C1 segment of cervical spinal cord (tissue), 14 donors: ENCODE measurements at places on chromosomes 6 and 20.
A peak's percentile ranks its signal among the peaks of the same experiment; 100 is the strongest.

- DNase-seq = no peak
Observed at GRCh38 chr6:68159433-68159832, 475.6 kb upstream of the ADGRB3 start.

DNA sequence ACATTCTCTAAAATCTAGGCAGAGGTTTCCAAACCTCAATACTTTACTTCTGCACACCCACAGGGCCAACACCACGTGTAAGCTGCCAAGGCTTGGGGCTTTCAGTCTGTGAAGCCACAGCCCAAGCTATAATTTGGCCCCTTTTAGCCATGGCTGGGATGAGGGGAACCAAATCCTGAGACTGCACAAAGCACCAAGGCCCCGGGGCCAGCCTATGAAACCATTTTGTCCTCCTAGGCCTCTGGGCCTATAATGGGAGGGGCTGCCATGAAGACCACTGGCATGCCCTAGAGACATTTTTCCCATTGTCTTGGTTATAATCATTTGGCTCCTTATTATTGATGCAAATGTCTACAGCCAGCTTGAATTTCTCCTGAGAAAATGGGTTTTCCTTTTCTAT lies 513.0 kb upstream of the ADGRB3 start:
- no peak for DNase-seq

DNA sequence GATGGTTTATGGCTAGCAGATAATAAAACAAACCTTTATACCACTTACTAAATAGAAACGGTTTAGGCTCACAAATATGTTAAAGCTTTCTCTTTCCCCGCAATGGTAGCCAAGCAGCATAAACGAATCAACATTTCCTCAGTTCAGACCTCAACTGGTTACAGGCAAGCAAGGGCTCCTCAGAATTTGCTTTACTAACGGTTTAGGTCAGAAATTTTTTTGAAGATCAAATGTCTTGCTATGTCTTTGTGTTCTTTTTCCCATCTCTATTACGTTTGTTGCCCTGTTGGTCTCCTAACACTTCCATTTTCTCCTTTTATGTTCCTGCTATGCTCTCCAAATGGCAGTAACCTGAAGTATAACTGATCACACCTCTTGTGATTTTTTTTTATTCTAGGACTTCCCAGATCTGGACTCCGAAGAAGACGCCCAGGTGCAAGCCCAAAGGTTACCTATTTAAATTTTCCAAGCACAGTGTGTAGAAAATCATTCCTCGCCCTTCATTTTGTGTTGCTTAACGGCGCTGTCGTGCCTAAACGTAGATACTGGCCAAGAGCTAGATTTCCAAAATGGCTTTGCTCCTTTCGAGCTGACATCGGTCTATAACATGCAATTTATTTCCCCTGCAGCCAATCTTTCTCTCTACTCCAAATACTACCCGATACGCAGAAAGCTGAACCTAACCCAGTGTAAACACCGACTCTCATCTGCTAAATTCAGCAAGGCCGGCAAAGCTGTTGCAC lies 717 bp upstream of the ASF1A start:
- DNase-seq = no peak

DNA sequence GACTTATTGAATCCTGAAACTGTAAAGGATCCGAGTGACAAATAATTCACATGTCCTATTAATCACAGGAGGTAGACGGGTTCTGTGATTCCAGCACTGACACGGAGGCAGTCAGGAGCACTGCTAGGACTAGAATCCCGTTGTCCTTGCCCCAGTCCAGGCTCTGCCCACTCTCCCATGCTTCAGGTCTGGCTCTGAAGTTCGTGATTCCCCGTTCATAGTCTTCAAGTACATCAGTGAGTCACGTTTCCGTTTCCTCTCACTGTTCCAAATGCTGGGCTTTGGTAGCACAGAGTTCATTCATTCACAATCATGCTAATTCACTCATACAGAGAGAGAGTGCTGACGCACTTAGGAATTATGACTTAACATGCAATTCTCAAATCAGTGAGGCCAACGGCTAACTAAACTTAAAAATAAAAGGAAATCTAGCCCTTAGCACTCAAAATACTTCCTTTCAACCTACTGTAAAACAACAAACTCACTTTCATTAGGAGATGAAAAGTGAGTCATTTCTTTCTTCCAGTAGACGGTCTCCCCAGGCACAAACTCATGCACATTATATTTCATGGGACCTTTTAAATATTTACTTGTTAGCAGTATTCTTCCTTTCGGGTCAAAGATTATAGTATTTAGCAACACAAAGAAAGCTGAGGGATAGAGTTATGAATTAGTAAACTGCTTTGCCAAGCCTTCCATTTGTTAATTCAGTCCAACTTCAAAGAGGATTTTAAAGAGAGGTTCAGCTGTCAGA lies 94.0 kb upstream of the NHSL1 start:
- DNase-seq = peak; percentile 19

DNA sequence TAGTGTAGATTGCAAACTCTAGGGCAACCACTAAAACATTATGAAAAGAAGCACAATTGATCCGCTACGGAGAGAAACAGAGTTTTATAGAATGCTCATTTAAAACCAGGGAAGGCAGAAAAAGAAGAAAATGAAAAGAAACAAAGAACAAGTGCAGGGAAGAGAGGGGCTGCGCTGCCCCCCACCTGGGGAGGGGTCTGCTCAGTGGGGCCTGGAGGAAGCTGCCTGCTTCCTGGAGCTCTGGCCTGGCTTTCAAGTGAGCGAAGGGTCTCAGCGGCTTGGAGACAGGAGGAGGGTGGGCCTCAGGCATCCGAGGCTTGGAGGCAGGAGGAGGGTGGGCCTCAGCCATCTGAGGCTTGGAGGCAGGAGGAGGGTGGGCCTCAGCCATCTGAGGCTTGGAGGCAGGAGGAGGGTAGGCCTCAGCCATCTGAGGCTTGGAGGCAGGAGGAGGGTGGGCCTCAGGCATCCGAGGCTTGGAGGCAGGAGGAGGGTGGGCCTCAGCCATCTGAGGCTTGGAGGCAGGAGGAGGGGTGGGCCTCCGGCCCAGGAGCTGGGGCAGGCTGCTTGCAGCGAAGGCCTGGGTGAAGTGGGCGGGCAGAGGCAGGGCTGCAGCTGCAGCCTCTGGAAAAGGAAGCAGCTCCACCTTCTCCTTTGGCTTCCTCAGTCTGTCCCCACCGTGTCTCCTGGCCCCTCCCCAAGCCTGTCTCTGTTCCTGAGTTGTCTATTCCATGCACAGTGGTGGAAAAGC lies 406.3 kb downstream of the TAF4 start:
- no peak for DNase-seq

DNA sequence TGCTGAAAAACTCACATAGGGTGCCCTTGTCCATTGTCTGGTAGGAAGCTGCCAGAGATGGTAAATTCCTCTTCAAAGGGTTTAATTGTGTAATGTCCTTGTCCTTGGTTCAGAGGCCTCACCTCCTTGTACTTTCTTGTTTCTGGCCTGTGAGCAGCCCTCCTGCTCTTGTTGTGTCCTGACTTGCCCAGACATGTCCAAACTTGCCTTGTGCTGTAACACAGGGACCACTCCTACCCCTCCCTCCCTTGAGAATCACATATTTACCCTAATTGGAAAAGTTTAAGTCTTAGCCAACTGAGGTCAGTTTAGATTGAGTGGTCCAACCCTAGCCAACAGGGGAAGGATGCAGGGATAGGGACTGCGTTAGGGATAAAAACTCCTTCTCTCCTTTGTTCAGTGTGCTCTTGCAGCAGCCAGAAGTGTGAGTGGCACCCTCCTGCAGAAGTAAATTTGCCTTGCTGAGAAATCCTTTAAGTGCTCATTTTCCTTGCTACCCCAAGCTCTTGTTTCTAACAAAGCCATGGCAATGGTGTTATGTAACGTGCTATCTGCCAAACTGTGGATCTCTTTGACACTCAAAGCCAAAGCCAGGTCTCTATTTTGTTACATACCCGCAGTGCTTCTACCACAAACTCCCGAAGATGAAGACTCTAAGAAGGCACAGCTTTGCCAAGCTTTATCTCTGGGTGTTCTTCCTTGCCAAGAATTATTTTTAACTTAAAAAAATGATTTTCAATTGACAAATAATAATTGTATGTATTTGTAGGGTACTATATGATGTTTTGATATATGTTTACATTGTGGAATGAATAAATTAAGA lies 414.5 kb downstream of the ESR1 start:
- DNase-seq = no peak

DNA sequence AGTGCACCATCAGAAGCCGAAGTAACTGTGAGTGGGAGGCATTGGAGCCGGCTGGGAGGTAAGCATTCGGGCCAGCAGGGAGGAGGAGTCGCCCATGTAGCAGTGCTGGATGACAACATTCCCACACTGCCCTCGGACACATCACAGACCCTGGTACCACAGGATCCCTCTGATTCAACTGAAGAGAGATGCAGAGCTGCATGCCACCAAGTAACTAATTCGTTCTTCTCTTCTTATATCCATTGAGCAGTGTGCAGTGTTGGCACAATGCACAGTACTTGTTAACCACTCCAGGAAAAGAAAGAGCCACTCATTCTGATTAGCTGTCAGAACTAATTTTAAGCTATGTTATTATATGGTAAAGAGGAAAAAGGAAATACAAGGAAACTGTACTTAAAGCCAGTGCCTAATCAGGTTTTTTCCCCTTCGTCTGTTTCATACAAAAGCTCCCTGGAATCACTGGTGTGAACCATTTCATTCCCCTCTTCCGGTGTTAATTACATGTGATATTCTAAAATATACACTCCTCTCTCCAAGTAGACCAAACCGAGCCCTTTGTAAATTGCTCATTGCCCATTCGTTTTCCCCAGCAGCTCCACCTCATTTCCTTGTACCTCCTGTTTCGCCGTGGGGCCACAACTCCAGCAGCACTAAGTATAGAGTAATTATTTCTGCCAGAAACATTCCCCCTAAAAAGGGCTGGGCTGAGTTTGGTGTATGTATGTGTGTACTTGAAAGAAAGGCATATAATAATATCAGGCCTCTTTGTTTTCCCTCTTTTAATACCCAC lies 32.4 kb upstream of the ADTRP start:
- DNase-seq = no peak

DNA sequence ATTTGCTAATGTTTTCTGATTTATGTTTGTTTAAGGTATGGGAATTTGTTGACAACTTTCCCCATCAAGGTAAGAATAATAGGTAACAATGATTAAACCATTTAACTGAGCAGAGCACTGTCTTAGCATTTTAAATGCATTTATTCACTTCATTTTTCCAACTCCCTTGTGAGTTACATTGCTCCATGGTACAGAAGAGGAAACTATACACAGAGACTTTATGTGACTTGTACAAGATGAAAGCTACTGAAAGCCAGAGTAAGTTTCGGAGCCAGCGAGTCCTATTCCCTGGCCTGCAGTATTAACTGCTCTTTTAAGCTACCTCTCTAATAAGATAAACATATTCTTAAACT lies 708.8 kb downstream of the HDGFL1 start:
- DNase-seq = no peak

DNA sequence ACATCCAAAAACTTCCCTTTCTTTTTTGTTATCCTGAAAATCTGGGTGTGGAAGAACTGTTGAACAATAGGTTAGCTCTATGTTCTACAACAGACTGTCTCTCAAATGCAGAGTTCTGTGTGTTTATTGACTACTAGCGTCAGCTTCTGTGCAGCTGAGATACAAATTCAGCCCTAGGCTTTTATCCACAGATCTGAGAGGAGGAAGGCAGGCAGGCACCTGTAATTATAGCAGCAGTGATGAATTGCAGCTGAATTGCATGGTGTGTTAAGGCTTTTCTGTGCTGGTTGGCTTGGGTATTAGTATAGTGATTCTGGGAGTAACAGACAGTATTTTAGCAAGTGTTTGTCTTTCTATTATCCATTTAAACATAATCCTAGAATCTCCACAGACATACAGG lies 24.4 kb downstream of the GRIK2 start:
- no peak for DNase-seq

GRCh38 chr6:548091-548490 lies 108.8 kb downstream of the HUS1B start:
- DNase-seq = no peak

DNA sequence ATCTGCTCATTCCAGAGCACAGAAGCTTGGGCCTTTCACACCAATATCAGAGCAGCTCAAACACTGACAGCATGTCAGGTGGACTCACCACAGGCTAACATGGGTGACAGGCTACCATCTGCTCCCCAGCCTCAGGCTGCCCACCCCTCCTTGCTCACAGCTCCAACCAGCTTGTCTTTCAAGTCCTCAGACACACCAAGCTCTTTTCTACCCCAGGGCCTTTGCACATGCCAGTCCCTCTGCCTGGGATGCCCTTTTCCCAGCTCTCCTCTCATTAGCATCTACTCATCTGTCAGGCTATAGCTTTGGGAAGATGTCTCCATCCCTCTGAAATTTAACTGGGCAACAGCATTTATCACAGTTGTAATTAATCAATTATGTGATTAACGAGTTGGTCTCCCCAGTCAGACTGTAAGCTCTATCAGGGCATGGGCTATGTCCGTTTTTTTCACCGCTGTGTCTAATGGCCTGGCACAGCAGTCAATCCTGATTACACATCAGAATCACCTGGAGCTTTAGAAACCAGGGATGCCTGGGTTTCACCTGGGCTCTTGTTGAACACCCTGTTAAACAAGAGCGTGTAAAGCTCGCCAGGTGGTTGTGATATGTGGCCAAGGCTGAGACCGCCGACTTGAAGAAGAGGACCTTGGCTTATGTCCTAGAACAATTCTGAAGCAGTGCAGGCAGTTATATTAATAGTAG lies 88.9 kb upstream of the MRPS10 start:
- no peak for DNase-seq

GRCh38 chr6:37622646-37623071 lies 75.0 kb downstream of the MDGA1 start:
- no peak for DNase-seq

DNA sequence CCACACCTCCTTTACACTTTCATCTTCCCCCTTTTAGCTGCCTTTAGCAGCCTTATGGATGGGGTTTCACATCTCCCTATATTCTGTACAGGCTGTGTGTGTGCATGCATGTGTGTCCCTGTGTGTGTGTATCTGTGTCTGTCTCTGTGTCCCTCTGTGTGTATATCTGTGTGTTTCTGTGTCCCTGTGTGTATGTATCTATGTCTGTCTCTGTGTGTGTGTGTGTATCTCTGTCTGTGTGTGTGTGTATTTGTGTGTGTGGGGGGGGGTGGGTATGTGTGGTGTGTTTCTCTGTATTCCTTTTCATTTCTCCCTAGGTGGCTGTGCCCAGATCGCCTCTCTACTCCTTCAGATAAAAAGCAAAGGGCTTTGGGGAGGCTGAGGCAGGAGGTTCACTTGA lies 52.2 kb upstream of the CD83 start:
- no peak for DNase-seq

DNA sequence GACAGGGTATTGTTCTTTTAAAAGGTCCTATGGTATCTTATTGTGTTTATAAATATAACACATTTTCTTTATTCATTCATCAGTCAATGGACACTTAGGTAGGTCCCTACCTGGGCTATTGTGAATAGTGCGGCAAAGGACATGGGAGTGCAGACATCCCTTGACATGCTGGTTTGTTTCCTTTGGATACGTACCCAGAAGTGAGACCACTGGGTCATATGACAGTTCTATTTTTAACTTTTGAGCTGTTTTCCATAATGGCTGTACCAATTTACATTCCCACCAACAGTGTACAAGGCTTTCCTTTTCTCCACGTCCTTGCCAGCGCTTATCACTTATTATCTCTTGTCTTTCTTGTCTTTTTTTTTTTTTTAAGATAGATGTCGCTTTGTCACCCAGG lies 627.5 kb downstream of the PRKN start:
- no peak for DNase-seq
